Activated T-helper 1 cell treated with anti-CD3 and anti-CD28 coated beads, Interleukin-2, amount 50 U/mL, for 16 hours (primary cell): ENCODE measurements at places on chromosomes 3 and 15.

DNA sequence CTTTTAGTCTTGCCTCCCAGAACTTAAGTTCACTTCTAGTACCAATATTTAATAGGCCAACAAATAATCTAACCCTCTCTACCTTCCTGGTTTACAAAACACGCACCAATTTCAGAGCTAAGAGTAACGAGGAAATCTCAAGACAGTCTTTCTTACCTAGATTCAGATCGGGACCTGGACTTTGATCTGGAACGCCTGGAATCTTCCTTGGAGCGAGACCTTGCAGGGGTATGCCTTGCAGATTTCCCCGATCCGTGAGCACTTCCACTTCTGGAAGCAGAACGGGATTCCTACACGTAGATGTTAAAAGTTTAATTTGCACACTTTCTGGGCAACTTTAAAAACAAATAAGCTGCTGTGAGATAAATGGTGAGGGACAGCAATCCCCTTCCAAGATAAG lies 11.4 kb downstream of the TRA2B start:
- no peak for DNase-seq

GRCh38 chr3:22039161-22039560 lies 288.2 kb upstream of the ZNF385D start:
- DNase-seq = no peak

- no peak for DNase-seq
Observed at GRCh38 chr15:75620058-75620820, 5.3 kb downstream of the SNUPN start.

- no peak for DNase-seq
Observed at GRCh38 chr15:37081983-37082382, 18.4 kb downstream of the MEIS2 start.

GRCh38 chr15:80176443-80176842 lies 23.6 kb downstream of the FAH start:
- no peak for DNase-seq

- DNase-seq = no peak
Observed at GRCh38 chr3:38964646-38965045, 87.1 kb downstream of the SCN11A start.

DNA sequence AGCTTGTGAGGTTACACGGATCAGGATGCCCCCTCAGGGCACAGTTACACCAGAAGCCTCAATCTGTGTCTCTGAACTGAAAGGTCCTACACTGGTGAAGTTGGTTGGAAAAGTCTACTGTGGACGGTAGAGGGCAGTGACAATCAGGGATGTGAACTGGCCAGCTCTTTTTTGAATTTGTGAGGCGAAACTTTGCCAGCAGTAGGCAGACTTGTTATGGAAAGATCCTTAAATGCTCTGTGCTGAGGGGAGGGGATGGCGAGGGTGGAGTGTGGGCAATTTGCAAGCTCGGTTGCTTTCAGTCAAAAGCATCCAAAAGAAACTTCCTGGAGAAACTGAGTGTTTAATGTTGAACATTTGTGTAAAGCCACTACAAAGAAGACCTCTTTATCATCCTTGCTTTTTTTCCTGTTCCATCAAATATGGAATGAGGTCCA lies 127.4 kb upstream of the ABHD17C start:
- no peak for DNase-seq

GRCh38 chr3:35446896-35447295 lies 192.4 kb upstream of the ARPP21 start:
- no peak for DNase-seq

GRCh38 chr3:71132995-71133730 lies 450.4 kb downstream of the FOXP1 start:
- no peak for DNase-seq
